ENCODE measurements at places on chromosomes 3 and 15. TPM values are rescaled to one million over a fixed set of nuclear protein-coding genes. Genes with fewer than 3 reads are reported as not detected.

CLDN18 gene
- total RNA-seq: not detected

GRCh38 chr3:148101061-148101460 lies 596.6 kb upstream of the AGTR1 start:
- no peak for ATAC-seq

- ATAC-seq: no peak
Observed at GRCh38 chr15:27723821-27724220, 375.3 kb downstream of the OCA2 start.

GRCh38 chr3:64195789-64196188 lies 29.5 kb downstream of the PRICKLE2 start:
- ATAC-seq: no peak

- ATAC-seq: no peak
Observed at GRCh38 chr3:196225086-196225485, 8.8 kb downstream of the SLC51A start.

GRCh38 chr3:71103430-71103921 lies 480.1 kb downstream of the FOXP1 start:
- ATAC-seq: no peak

DNA sequence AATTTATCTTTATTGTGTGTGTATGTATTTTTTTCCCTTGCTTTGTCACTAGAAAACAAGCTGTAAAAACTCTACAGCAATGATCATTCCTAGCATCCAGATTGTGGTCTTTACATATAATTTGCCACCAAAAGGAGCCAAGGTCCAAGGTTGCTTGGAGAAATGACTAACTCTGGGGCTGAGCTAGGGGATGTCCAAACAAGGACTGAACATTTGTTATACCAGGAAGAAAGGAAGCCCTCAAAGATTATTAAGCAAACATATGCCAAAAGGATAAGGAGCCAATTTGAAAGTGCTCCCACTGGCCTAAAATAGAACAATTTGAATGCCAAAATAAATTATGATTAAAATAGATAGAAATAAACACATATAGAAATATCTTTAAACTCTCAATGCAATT lies 293.3 kb downstream of the ZIC1 start:
- no peak for ATAC-seq

DNA sequence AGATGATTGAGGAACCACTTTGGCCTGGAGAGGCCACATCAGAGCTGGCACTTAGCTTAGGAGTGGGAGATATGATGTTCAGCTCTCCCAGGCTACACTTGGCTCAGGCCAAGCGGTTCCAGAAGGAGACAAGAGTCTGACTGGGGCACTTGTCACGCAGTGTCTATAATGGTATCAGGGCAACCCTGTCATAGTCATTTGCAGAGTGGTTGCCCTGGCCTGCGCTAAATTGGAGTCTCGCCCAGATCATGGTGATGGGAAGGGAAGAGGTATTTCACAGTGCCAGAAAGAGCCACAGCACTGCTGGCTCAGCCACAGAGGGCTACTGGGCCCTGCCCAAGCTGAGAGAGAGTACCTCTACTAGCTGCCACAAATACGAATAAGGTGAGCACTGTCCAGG lies 186.9 kb upstream of the CRBN start:
- no peak for ATAC-seq

- no peak for ATAC-seq
Observed at GRCh38 chr3:178155521-178155920, 380.7 kb upstream of the KCNMB2 start.

GRCh38 chr3:76300746-76301145 lies 515.4 kb upstream of the ZNF717 start:
- no peak for ATAC-seq

Measured in activated T-helper 17 cell treated with anti-CD3 and anti-CD28 coated beads, Interleukin-2, amount 50 U/mL, for 72 hours (primary cell).